H9 (cell line): ENCODE measurements at places on chromosomes 7 and 10. TPM values are rescaled to one million over a fixed set of nuclear protein-coding genes. Genes with fewer than 3 reads are reported as not detected.

The CALML5 gene
- not detected in 2 replicates for total RNA-seq

The ENO4 gene
- 0.18 and 0.26 TPM in 2 replicates for total RNA-seq

The SLC26A5 gene
- total RNA-seq: 0.11 TPM in 1 of 2 replicates, not detected in the other

The MACC1 gene
- total RNA-seq: 9.8 and 11.0 TPM in 2 replicates

The CSGALNACT2 gene
- 8.9 and 9.7 TPM in 2 replicates for total RNA-seq

The RNF133 gene
- 0.20 and 0.31 TPM in 2 replicates for total RNA-seq

The FBXL13 gene
- 3.8 and 4.4 TPM in 2 replicates for total RNA-seq

The PTPRZ1 gene
- 69.5 and 74.2 TPM in 2 replicates for total RNA-seq

The UBN2 gene
- 26.3 and 27.6 TPM in 2 replicates for total RNA-seq
